ENCODE measurements at places on chromosomes 1 and 21. TPM values are rescaled to one million over a fixed set of nuclear protein-coding genes. Genes with fewer than 3 reads are reported as not detected.
A peak's percentile ranks its signal among the peaks of the same experiment; 100 is the strongest.

DNA sequence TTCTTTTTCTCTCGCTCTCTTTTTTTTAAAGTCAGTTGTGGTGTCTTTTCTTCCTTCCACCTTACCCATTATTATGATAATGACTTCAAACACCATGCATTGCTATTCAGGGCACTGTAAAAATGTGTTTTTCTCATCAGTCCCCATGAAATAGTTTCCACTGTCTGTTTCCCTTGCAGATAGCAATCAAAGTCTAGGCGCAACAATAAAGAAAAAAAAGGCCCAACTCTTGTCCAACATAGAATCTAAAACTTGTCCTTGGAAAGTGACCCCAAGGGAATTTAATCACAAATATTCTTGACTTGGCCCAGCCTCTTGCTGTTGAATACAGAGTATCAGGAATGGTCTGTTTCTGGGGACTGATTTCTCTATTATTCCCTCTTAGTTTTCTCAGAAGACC, 382.5 kb downstream of the PLPP3 start:
- no peak for DNase-seq

DNA sequence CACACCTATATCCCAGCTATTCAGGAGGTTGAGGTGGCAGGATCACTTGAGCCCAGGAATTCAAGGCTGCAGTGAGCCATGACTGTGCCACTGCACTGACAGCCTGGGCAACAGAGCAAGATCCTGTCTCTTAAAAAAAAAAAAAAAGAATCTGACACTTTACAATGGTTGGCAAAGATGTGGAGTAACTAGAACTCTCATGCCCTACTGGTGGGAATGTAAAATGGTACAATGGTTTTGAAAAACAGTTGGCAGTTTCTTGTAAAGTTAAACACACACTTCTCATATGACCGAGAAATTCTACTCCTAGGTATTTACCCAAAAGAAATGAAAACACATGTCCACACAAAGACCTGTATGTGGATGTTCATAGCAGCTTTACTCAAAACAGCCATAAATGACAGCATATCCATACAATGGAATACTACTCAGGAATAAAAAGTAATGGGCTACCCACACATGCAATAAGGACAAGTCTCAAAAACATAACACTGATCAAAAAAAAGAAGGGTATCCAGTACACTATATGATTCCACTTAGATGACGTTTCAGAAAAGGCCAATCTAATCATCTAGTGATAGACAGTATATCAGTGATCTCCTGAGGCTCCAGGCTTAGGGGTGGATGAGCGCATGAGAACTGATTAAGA, 58.1 kb downstream of the HLCS start:
- no peak for DNase-seq

DNA sequence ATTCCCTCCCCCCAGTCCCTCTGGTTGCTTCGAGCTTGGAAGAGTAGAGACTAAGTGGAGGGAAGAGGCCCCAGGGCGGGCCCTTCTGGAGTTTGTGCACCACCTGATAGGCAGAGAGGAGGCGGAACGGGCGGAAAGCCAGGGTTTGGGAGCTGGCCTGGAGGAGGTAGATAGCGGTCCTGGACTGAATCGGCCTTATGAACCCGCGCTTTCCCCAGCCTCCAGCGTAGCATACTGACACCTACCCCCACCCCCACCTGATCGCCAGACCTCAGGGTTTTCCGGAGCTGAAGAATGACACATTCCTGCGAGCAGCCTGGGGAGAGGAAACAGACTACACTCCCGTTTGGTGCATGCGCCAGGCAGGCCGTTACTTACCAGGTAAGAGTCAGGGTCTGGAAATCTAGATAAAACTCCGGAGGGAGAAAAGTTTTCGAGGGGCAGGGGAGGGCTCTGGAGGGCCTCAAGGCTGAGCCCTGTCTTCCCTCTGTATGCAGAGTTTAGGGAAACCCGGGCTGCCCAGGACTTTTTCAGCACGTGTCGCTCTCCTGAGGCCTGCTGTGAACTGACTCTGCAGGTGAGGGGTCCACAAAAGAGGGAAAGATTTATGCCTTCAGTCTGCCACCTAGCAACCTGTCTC, 705 bp downstream of the UROD start:
- peak; percentile 49 for DNase-seq

DNA sequence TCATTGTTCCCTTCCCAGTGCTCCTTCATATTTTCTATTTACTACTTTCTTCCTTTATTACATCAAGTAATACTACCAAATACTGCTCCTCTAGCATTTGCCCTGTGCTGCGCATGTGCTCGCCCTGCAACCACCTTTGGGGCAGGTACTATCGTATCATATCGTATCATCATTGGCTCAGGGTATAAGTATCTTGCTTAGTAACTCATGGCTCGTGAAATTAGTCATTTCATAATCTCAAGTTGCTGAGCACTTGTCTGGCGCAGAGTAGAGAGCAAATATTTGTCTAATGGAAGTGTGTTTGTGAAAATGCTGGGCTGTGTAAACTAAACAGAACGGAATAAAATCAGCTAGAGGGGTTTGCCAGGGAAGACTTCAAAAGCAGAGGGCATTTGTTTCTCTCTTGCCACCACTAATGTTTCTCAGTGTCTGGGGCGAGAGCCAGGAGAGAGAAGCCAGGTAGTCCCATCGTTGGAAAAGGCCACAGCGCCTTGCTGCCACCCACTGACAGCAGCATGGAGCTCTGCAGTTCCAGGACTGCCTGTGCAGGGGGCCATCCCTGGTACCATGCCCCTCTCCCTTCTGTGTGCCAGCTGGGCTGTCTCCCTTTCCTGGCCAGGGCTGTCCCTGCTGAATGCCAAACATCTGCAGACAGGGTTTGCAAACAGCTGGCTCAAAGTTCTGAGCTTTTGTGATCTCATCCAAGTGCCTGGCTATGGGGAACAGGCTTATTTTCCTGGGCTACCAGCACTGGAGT, 20.0 kb upstream of the CPT2 start:
- DNase-seq = no peak

- no peak for DNase-seq
Observed at GRCh38 chr1:34164771-34165391, at the start of gene CSMD2. CSMD2 (minus strand) TSS chr1:34165230; CDS start chr1:34165097, 133 bp downstream.

DNA sequence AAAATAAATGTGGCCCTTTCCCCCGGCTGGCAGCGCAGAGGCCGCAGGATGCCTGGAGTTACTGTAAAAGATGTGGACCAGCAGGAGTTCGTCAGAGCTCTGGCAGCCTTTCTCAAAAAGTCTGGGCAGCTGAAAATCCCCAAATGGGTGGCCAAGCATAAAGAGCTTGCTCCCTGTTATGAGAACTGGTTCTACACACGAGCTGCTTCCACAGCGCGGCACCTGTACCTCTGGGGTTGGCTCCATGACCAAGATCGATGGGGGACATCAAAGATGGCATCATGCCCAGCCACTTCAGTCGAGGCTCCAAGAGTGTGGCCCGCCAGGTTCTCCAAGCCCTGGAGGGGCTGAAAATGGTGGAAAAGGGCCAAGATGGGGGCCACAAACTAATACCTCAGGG, 95.9 kb downstream of the LRIG2 start:
- no peak for DNase-seq

- DNase-seq = no peak
Observed at GRCh38 chr1:84711121-84711520, 20.9 kb upstream of the SSX2IP start.

DNA sequence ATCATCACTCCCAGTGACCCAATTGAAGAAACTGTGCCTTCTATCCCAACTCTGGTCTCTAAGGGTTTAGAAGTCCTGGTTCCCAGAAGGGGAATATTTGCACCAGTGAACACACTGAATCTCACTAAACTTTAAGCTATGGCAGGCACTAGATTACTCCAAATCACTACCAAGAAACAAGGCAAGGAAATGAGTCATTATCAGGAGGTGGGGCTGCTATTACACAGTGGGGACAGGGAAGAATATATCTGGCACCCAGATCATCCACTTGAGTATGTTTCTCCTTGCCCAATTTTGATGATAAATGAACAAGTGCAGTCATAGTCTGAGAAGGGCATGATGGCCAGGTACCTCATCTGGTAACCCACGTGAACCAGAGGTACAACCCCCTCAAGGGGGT, 7.0 kb downstream of the MRPL9 start:
- no peak for DNase-seq

DNA sequence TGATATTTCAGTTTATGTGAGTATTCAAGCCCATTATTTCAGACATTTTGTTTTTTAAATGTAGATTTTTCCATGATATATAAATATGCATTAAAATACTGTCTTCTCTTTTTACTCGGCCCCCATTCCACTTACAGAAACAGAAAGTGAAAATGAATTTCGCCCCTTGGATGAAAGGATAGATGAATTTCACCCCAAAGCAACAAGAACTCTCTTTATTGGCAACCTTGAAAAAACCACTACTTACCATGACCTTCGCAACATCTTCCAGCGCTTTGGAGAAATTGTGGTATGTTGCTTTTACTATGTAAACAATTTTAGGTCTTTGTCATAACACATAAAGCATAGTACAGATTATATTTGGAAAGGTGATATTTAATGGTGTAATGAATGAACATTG, 59.9 kb downstream of the ZBTB17 start:
- DNase-seq = peak; percentile 55

- peak; percentile 48 for DNase-seq
Observed at GRCh38 chr1:174206148-174206836, 47.0 kb downstream of the RABGAP1L start.

- DNase-seq = no peak
Observed at GRCh38 chr1:200040481-200041138, 13.1 kb downstream of the NR5A2 start.

GRCh38 chr1:94798054-94798453, 22.1 kb upstream of the SLC44A3 start:
- DNase-seq = no peak

DNA sequence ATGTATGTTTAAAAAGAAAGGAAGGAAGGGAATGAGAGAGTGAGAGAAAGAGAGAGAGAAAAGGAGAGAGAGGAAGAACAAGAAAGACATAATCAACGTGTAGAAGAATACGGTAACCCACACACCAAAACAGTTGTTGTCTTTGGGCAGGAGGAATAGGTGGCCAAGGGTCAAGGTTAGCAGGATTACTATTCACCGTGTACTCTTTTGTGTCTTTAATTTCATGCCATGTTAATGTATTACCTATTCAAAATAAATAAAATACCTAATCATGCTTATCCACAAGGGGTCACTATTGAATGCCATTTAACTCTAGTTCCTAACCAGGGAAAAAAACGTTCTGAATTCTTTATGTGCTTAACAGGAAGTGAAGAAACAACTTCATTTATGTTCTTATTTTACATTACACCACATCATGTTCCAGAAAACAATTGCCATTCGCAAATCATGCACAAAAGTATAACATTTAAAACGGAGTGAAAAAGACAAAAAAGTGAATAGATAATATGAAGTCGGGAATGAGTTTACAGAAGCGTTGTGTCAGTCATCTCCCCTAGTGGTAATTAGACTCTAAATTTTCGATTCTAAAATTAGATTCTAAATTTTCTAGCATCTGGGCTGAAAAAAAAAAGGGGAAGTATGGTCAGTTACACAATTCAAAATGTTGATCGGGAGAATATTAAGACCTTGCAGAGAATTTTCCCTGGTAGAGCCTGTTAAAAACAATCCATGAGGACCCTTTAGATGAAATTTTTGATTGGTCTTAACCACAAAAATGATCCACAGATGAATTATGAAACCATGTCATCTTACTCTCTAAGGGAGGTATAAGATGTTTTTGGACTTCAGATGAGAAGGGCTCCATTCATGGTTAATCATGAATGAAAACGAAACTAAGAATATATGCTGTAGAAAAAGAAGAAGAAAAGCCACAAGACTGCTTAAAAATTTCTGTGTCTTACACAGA, 700 bp upstream of the KMO start:
- no peak for DNase-seq

- peak; percentile 35 for DNase-seq
Observed at GRCh38 chr1:192550922-192551534, 24.5 kb upstream of the RGS1 start.

- DNase-seq = no peak
Observed at GRCh38 chr21:31203431-31204054, 140.5 kb downstream of the TIAM1 start.

DNA sequence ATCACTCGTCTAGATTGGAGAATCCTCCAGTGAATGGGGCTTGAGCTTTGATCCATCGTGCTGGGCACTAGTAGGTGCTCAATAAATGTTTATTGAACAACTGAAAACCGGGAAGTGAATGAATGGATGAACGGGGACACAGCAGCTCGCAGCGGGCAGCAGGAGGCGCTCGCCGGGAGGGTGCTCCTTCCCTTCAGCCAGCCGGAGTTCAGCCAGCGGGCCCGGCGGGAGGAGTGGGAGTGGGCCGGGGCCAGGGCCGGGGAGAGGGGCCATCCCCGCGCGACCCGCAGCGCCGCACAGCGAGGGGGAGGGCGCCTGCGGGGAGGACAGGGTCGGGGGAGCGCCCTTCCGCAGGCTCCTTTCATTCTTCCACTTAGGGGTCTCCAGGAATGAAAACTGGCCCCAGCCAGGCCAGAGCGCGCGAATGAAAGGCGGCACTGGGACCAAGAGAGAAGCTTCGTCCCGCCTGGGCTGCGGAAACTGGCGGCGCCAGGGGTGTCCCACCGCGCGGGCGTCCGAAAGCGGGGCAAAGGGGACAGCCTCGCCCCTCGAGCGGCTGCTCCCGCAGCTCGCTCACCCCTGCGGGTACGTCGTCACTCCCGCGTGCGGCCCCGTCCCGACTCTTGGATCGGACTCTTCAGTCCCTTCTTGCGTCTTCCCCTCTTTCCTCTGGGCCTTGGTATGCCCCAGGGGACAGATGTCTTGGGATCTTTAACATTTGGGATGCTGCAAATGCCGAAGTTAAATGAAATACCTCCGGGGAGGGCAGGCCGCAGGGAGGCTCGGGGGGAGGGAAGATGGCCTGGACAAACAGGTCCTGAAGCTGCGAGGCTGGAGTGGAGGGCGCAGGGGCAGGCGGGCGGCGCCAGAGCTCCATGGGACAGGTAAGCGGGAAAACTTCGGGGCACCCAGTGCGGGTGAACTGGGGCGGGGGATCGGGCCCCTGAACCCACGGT, 3.6 kb upstream of the INAVA start:
- DNase-seq = peak; percentile 50

The PRMT6 gene
- total RNA-seq = 8.8 TPM

The FMOD gene
- total RNA-seq = not detected

The NDC1 gene
- total RNA-seq = 5.2 TPM

The IRF6 gene
- total RNA-seq = 11.2 TPM

The CAMK2N1 gene
- 1.6 TPM for total RNA-seq

The TTLL7 gene
- 0.21 TPM for total RNA-seq

The LPAR3 gene
- total RNA-seq = not detected

The NCAM2 gene
- total RNA-seq = not detected

The ETNK2 gene
- total RNA-seq = 5.1 TPM

The OR2T29 gene
- not detected for total RNA-seq

The TLR5 gene
- 0.33 TPM for total RNA-seq

The SMIM12 gene
- 33.4 TPM for total RNA-seq

The AVPR1B gene
- total RNA-seq = not detected

The TRIM67 gene
- not detected for total RNA-seq
